ENCODE measurements at places on chromosomes 7 and 10.

DNA sequence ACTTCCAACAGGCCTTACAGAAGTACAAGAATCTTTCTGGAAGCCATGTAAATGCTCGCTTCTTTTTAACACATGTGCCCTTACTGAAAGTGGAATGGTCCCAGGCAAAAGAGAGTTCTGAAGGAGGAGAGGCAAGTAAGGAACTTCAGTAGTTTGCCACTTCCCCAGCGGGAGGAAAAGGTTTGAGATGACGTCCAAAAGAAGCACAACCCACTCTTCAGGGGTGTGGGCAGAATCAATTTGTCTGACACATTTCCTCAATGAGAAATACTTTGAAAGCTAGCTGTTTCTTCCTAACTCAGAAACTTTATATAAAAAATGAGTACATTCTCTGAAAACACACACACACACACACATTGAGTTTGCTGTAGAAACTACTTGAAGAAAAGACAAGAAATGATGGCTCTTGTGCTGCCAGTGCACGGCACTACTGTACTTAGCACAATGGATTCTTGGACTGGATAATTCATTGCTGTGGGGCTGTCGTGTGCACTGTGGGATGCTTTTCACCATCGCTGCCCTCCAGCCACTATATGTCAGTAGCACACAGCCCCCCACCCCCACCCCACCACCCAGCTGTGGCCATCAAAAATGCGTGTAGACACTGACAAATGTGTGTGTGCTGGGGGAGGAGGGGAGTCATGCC is 183.0 kb downstream of the SRPK2 start:
- no peak for DNase-seq

DNA sequence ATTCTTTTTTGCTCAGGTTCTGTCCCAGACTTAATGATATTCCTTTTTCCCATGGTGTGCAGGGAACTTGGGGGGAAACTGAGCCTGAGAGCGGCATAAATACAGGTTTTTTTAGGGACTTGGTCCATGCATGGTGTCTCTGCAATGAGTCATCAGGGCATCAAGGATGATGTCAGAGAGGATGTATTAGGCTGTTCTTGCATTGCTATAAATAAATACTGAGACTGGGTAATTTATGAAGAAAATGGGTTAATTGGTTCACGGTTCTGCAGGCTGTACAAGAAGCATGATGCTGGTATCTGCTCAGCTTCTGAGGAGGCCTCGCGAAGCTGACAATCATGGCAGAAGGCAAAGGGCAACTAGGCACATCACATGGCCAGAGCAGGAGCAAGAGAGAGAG is 185.4 kb downstream of the RAB11FIP2 start:
- no peak for DNase-seq

DNA sequence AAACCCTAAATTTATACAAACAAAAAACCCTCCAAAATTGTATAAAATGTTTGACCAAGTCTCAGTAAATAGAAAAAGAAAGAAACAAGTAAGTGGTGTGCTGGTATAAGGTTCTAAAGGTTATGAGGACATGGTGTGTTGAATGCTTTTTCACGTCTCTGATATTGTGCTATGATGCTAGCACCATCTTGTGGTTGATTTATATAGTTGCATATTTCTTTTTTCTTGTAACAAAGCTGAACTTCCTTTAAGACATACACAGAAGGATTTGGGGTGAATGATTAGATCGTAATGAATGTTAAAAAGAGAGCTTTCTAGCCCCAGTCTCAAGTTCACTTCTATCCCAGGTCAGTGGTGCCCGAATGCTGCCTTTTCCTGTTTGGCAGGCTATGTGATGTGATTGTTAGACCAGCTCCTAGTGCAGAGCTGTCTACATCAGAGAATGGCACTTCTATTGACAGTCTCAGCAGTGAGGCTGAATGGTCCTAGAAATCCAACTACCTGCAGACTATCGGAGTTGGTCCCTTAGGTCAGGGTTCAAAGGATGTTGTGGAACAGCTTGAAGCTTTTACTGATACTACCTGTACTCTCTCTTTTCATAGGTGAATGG is 25.0 kb downstream of the VTI1A start:
- DNase-seq = no peak

DNA sequence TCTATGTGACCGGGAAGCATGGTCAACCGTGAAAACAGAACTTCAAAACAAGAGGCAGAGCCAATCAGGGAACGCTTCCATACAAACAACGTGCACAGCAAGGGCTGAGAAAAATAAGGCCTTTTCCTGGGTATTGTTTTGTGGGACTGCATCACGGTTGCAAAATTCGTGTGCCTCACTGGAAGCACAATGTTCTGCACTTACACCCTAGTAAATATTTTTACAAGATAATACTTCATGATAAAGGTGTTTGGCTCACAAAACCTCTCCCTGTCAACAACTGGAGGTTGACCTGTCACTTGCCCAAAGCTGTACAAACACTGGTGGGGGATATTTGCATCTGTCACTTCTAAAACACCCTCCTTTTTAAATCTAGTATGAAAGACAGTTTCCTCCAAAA is 37.0 kb downstream of the KLF6 start:
- no peak for DNase-seq

GRCh38 chr7:69208276-69208675 is 390.0 kb upstream of the AUTS2 start:
- DNase-seq = no peak

DNA sequence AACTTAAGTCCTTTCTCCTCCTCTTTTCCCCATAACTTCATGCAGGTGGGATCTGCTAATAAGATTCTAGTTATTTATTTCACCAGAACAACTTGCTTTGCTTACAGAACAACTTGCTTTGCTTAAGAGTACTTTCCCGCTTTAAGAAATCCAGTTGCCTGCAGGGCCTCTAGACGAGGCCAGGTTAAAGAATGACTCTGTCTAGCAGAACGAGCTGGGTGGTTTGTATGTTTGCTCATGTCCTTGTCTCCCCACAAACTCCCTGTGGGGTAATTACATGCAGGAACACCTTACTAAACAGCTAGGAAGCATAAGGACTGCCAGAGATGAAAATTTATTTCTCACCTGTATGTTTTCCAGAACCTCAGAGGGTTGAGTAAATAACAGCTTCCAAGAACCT is 8.8 kb upstream of the FZD8 start:
- no peak for DNase-seq

- DNase-seq = peak; percentile 48
These were observed 558.7 kb downstream of the PTPRN2 start for GRCh38 chr7:158028971-158029370.

- DNase-seq = no peak
These were observed 169.5 kb downstream of the SNX13 start for GRCh38 chr7:17770710-17771375.

- no peak for DNase-seq
These were observed 14.1 kb upstream of the TAS2R41 start for GRCh38 chr7:143463556-143463955.

DNA sequence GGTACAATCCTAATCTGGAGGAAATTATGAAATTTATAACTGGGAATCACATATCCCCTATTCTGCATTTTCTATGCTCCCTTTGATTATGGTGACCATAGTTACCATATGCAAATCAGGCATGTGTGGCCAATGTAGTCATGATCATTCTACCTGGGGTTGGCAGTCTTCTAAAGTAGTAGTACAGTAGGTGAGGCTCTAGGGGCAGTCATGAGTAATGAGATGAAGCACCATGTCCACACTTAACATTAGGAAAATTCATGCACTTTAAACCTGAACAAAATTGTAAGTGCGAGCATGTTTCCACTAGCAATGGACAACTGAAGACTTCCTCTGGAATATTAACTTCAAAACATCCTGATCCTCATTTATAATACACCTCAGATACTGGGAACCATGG is 545.9 kb downstream of the SUGCT start:
- no peak for DNase-seq

DNA sequence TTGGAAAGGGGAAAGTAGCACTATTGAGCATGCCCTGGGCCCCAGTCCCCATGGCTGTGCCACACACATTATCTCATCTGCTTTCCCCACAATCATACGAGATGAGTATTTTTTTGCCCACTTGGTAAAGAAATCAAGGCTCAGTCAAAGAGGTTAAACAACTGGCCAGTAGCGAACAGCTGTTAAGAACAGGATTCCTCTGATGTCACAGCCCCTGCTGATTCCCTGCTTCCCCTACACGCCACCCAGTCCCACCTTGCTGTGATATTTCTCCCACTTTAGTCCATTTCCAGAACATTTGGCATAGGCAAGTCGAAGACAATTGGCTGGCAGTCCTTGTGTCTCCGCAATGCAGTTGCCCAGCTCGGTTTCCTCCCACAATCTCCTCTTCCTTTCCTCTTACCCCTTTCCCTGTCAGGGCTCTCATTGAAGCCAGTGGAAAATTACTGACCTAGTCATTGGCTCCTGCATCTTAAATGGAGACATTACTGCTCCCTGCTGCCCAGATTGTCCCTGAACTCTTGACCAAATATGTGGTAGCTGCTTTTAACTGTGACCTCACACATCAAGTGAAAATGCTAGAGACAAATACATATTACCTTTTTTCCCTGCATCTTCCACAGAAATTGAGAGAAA is 56.5 kb upstream of the EEPD1 start:
- DNase-seq = no peak

GRCh38 chr7:104206841-104207240 is 972 bp downstream of the ORC5 start:
- no peak for DNase-seq

DNA sequence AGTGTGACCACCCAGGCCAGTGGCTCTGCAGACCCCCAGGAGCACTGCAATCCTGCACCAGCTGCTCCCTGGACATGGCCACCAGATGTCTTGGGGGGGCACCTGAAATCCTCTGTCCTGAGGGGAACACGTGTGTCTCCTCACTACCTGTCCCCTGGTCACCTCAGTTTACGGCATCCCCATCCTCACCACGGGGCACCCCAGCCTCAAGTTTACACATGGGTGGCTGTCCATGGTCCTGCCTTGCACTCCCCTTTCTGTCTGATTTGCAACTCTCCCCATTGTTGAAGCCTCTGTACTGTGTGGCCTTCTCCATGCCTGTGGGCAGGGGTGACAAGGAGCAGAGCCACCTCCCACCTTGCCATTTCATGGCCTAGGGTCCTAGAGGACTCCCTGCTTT is 67.2 kb downstream of the RAMP3 start:
- no peak for DNase-seq

DNA sequence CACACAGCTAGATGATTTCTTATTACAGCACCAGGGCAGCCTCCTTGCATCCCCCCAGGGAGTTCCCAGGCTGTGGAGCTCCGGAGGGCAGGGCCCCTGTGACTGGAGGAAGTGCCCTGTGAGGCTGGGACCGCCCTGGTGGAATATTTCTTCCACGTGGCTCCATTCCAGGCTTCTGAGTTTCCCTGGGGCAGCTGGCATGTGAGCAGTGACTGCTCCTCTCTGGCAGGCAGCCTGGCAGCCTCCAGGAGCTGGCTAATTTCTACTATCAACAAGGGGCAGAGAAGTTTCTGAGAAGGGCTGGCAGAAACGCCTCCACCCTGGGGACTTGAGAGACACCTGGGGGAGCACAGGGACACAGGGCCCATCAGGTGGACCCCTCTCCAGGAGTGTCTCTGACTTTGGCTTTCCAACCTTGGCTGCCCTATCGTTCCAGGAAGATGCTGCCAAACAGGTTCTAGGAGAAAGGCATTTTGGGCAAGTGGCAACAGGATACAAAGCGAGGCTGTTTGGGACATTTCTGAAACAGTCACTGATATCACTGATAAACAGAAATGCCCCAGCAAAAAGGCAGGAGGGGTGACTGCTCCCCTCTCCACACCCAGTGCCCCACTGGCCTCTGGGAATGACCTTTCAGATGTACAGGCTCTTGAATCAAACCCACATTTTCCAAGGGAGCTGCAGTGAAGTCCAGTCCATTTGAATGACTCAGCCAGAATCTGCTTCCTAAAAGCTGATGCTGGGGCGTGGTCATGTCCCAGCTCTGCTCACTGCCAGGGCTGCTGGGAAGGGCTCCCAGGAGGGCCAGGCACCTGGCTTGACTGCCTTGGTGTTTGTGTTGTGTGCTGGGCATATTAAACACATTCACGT is 16.1 kb downstream of the MYOF start:
- no peak for DNase-seq

GRCh38 chr7:41882256-41882655 is 179.4 kb upstream of the INHBA start:
- DNase-seq = no peak

- peak; percentile 30 for DNase-seq
These were observed 10.5 kb downstream of the PSPH start for GRCh38 chr7:56040730-56041129.

- DNase-seq = no peak
These were observed 61.6 kb upstream of the WDR11 start for GRCh38 chr10:120789303-120790203.

DNA sequence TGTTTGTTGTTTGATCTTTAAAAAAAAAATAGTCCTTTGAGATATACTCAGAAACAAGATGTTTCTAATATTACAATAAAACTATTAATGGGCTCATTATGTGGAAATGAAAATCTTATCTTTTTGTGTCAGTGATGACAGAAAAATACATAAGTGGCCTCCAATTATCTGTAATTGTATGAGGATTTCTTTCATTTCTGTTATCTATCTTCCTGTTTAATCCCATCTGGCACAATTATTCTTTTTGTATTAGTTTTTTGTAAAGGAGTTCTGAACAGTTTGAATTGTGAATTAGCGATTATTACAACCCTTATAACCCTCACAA is 270.8 kb downstream of the BBS9 start:
- no peak for DNase-seq

DNA sequence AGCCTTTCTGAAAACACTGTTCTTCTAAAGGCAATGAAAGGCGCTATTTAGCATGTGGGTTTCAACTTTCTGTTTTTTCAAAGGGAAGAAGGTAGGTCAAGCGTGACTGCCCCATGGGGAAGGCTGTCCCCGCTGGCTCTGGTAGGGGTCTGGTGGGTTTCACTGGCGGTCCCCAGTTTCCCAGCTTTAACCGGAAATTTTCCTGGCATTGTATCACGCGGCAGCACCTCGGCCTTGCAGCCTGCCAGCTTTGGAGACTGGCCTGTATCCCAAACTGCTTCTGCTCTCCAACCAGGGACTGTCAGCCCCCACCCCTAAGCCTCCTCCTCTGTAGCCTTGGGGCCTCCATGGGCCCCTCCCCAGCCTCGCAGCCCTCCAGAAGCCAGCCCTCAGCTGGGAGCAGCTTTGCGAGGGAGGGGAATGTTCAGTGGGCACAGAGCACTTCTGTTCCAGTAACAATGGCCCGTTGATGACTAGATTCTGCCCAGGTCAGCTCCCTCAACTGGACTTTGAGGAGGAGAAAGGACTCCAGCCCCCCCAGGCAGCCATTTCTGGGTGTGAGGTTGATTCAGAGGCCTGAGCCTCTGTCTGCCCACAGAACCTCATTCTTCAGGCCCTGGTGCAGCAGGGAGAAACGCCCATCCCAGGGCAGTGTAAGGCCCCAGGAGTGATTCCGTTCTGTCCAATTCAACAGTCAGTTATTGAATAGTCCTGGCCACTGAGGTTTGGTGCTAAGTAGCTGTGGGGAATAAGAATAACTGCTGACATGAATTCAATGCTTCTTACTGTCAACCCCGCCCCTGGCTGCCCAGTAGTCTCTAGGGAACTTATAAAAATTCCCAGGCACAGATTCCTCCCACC is 17.1 kb downstream of the CHST3 start:
- peak; percentile 71 for DNase-seq
